ENCODE measurements at places on chromosomes 2 and 18.

GRCh38 chr18:49045585-49045984 lies 94.8 kb upstream of the SMAD7 start:
- DNase-seq, result no peak

DNA sequence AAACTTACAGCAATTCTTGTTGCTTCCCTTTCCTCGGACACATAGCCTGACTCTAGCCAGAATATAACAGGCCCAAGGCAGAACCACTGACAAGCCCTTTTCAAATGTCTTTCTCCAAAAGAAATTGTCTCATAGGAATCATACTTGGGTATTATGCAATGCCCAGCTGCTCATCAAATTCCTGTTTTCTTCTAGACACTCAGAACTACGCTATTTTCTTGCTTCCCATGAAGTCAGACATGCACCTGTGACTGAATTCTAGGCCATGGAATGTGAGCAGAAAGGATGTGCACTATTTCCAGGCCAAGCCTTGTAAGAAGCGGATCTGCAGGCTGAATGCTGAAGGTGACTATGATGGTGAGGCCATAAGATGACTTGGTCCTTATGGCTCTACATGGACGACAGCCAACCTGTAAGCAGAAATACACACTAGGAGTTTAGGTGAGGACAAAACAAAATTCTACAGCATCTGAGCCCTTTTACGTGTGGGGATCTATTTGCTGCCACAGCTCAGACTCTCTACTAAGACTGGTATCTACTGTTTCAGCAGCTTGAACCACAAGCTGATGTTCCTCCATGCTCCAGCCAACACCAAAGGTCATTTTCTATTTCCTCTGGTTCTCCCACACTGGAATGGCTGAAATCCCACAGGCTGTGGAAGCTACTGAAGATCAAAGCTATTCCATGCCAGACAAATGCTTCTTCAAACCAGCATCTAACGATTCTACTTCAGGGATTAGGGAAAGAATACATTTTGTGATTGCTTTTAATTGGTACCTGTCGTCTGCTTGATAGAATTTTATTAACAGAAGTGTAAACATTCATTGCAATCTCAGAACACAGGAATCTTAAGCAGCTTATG lies 378.7 kb downstream of the RBM43 start:
- no peak for DNase-seq

DNA sequence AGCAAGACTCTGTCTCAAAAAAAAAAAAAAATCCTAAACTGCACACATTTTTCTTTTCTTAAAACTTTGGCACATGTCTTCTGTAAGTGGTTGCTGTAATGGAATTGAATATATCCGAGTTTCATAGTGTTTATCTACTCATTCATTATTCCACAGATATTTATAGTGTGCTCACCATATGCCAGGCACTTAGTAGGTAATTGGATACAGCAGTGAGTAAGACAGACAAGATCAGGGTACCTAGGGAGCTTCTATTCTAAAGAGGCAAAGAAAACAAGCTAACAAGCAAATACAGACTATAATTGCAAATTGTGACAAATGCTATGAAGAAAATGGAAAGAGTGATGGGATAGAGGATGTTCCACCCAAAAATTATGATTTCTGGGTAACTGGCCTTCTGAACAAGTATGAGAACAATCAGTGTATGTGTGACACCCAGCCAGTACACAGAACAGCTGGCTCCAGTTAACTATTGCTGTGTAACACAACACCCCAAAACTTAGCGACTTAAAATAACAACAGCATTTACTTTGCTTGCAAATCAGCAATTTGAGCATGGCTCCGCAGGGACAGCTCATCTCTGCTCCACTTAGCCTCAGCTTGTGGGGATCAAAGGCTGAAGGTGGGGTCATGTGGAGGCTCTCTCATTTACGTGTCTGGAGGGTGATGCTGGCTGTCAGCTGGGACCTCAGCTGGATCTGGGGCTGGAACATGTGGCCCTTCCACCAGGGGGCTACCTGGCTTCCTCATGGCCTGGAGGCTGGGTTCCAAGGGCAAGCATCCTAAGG lies 224.9 kb downstream of the INSIG2 start:
- DNase-seq, result no peak

DNA sequence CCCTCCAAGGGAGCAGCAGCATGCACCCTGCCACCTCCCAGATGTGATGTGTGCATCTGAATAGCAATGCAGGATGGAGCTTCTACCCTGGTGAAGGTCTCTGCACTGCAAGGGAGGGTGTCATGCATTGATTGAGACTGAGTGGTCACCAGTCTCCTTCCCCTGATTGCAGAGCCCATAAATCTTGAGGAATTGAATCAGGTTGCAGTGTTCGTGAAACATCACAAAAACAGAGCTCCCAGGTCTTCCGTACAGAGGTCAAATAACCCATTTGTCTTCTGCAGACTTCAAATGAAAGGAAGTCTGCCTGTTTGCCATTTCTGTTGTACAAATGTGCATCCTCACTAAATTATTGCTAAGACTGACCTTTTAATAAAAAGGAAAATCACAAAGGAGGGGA lies 136.8 kb downstream of the WDSUB1 start:
- no peak for DNase-seq

DNA sequence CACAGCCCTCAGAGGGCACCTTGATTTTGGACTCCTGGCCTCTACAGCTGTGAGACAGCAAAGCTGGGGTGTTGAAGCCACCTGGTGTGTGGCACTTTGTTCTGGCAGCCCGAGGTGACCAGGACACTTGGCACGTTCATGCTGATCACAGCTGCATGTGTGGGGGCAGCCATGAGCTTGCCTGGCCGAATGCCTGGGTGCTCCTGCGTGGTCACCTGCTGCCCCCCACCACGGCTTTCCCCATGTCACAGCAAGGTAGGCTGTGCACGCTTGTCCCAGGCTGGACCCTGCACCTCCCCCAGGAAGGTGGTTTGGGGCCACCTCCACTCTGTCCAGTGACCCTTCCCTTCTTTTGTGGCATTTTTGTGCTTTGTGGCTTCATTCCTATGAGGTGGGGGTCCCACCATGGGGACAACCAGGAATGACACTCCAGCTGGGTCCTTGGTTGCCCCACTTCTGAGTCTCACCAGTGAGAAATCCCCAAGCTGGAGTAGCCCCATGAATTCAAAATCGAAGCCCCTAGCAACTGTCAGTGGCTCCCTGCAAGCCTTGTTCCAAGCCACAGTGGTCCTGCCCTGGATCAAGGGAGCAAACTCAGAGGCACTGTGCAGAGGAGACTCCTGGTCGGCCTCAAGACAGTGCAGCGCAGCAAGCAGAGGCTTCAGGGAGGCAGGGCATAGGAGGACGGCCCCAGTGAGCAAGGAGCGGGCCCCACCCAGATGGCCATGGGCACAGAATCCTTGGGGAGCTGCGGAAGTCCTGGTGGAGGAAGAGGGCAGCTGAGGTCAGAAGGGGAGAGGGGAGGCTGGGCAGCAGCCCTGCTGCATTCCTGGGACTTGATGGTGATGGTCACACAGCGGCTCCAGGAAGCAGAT lies 121.4 kb upstream of the HS6ST1 start:
- no peak for DNase-seq

DNA sequence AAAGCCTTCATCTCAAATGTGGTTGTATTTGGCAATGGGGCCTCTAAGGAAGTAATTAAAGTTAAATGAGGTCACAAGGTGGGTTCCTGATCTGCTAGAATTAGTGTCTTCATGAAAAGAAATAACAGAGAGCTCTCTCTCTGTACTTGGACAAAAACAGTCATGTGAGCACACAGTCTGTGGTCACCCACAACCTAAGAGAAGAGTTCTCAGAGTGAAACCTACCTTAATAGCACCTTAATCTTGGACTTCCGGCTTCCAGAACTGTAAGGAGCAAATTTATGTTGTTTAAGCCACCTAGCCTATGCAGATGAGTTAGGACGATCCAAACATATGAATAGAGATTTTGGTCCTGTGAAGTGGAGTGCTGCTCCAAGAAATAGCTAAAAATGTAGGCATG lies 758.9 kb downstream of the LRRTM4 start:
- DNase-seq, result no peak

DNA sequence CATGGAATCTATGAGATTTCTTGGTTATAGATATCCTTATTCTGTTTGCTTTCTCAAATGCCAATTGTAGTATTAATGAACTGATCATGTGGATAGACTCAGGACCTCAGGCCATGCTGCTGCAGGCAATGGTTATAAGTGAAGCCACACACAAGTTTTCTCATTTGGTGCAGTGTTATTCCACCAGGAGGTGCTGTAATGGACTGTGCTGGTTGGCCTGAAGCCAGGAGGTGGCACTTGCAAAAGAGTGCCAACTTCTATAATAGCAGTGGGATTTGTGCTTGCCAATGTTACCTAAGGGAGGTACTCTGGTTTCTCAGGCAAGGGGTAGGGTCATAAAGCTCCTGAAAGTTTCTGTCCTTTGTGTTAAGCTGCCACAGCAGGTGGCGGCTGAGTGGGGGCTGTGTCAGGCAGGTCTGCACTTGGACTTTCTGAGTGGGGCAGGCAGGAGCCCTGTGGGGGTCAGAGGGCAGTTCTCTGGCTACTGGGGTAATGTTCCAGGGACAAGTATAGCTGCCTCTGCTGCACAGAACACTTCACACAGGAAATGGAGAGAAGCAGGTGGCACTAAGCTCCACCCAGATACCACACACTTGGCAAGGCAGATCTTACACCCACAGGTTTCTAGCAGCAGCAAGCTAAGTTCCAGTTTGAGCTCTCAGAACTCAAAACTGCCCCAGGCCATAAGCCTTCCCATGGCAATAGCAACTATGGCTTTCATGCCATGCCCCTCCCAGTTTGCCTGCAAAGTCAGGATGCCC lies 352.6 kb upstream of the CWC22 start:
- DNase-seq, result no peak

DNA sequence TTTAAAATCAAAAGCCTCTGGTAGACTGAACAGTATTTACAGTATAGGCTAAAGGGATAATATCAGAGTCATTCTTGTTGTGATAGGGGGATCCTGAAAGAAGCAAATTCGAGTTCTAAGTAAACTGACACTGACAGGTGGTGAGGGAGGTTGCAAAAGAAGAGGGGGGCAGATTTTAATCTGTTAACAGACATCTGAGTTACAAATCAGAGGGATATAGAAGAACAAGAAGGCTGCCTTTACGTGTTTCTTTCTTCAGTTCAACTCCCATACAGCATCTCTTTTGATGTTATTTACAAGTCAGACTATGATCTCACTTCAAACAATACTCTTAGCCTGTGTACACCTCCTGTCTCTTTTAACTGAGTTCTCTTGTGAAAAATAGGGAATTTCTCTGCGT lies 16.3 kb upstream of the ITGA4 start:
- no peak for DNase-seq

GRCh38 chr2:66532972-66533868 lies 98.3 kb downstream of the MEIS1 start:
- DNase-seq, result no peak

DNA sequence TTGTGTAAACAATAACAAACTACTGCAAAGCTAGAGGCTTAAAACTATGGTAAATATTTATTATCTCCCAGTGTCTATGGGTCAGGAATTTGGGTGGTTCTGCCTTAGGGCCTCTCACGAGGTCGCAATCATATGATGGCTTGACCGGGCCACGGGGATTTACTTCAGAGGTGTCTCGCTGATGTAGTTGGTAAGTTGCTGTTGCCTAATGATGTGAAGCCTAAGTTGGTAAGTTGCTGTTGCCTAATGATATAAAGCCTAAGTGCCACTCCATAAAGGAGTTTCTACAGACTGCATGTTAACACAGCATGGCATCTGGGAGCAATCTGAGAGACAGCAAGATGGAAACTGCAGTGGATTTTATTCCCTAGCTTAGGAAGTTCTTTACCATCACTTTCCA lies 35.8 kb downstream of the FMNL2 start:
- no peak for DNase-seq

DNA sequence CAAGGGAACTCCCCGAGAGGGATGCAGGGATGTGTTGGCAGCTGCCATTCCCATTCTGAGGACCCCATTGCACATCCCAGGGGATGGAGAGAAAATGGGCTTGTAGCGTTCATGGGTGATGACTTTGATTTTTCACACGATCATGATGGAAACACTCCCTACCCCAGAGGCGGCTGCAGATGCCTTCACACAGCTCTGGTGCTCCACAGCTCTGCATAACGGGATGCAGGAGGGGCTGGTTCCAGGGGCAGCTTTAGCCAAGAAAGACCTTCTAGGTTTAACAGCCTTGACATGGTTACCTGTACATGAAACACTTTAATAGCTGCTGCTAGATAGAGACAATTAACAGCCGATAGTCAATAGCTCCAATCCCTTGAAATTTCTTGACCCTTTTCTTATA lies 88.7 kb downstream of the TPO start:
- DNase-seq, result no peak

GRCh38 chr2:120593921-120594686 lies 141.6 kb upstream of the GLI2 start:
- DNase-seq, result no peak

DNA sequence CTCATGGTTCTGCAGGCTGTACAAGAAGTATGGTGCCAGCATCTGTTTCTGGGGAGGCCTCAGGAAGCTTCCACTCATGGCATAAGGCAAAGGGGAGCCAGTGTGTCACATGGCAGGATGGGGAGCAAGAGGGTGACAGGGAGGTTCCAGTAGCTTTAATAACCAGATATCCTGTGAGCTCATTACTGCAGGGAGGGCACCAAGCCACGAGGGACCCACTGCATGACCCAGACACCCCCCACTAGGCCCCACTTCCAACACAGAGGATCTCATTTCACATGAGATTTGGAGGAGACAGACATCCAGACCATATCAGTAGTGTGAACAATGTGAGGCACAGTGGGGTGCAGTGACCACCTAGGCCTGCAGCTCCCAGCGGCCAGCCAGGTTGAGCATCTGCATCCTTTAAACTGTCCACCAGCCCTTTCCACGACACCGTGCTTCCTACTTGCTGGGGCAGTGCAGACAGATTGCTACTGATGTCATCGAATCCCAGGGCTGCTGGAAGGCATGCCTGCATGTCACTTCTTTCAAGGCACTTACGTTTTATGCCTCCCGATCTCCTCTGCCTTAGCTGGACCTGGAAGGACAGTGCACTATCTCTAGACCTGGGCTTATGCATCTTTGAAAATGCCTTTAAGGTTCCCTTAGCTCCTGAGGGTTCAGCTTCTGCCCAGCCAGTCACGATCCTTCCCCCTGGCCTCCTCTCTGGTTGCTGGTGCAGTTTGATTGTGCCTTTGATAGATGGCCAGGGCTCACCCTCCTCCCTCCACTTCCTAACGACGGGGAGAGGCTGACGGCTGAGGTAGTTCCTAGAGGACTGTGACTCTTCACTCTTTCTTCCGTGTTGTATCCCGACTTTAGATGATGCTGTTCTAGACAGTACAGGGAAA lies 174.3 kb downstream of the FAM210A start:
- no peak for DNase-seq

- no peak for DNase-seq
Observed at GRCh38 chr2:37201766-37202165, 5.5 kb downstream of the CEBPZOS start.
